ENCODE measurements at places on chromosomes 3 and 15.
A peak's percentile ranks its signal among the peaks of the same experiment; 100 is the strongest.

- DNase-seq, result no peak
Observed at GRCh38 chr3:123930445-123930844, 30.6 kb downstream of the CCDC14 start.

GRCh38 chr15:52789601-52790168 lies 451 bp downstream of the ONECUT1 start:
- DNase-seq, result no peak

DNA sequence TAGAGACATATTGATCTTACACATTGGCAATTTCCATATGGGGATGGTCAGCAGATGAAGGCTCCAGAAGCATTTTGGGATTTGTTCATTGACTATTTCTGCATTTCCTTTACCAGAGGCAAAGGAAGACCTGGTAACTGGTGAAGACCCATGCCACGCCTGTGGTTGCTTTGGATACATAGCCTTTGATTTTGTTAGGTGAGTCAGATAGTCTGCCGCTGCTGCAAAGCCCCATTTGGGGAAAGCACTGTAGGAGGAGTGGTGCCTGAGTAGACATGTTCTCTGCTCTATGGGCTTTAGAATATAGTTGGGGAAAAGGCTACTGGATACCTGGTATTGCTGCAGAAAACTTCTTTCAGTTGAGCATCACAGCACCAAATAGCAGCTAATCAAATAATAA lies 56.8 kb downstream of the TFG start:
- no peak for DNase-seq

- peak; percentile 14 for DNase-seq
Observed at GRCh38 chr3:131072845-131073244, 46.2 kb downstream of the NEK11 start.

GRCh38 chr3:44509393-44509921 lies 32.0 kb upstream of the ZNF445 start:
- no peak for DNase-seq

DNA sequence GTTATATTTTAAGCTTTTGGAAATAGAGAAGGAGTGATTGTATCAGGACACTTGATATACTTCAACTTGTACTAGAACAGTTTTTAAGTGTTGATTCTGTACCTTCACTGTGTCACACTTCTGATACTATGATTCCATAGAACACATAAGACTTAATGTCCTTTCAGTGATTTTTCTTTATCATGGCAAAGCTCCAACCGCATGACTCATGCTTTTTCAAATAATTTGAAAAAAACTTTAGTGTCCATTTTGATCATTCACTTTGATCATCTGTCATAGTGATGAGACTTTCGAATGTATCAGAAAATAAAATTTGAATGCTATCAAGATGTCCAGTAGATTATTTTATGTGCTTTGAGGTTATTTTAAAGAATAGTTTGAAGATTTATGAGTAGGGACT lies 32.0 kb downstream of the AP4E1 start:
- DNase-seq, result no peak

DNA sequence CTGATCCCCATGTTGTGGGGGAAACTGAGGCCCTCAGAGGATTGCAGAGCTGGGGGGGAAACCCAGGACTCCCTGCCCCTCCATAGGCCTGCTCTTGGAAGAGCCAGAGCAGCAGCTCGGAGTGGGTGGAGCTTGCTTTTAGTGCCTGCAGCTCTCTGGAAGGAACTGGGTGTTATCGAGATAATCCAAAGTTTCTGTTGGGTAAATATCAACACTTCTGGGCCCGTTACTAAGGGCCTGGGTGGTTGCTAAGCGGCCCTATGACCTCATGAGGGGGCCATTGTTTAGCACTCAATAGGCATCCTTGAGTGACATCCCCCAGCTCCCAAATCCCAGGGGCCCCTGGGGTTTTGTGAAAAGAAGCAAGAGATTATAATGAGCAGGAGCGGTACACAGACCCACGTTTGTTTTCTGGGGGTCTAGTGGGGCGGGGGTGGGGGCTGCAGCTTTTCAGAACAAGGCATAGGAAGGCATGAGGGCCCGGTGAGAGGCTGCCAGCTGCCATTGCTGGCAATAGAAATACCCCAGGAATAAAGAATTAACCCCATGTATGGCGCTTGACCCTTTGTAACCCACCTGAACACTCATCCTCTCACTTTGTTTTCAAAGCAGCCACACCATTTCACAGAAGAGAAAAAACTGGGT lies 48.3 kb upstream of the ATP2B2 start:
- no peak for DNase-seq

GRCh38 chr15:57969355-57969754 lies 96.2 kb downstream of the ALDH1A2 start:
- no peak for DNase-seq

All from AG09319 (cell line).